ENCODE measurements at places on chromosomes 12 and 14.

GRCh38 chr12:55829967-55830600, 697 bp upstream of the DNAJC14 start:
- no peak for DNase-seq

GRCh38 chr12:56778756-56779155, 15.6 kb downstream of the HSD17B6 start:
- no peak for DNase-seq

- peak; percentile 67 for DNase-seq
These were observed 203.5 kb upstream of the GZMB start for GRCh38 chr14:24837280-24838046.

DNA sequence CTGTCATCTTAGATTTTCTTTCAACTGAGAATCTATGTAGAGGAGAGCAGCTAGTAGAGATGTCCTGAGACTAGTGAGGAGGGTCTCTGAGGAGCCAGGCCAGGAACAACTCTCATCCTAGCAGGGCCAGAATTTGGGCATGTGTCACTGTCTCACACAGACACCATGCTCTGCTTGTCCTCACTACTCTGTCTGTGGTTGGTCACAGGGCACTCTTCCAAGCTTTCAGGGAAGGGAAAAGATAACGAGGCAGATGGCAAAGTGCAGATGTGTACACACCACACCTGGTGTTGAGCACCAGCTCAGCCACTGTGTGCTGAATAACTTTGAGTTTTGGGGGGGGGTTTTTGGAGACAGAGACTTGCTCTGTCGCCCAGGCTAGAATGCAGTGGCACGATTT, 2.5 kb downstream of the SSPN start:
- DNase-seq = no peak

GRCh38 chr12:114508529-114509129, 102.7 kb upstream of the TBX5 start:
- peak; percentile 71 for DNase-seq

- peak; percentile 91 for DNase-seq
These were observed 13.2 kb upstream of the SERPINA3 start for GRCh38 chr14:94598816-94599655.

- peak; percentile 87 for DNase-seq
These were observed 131.5 kb downstream of the CHST11 start for GRCh38 chr12:104588047-104588920.
